ENCODE measurements at places on chromosomes 4 and X. TPM values are rescaled to one million over a fixed set of nuclear protein-coding genes. Genes with fewer than 3 reads are reported as not detected.

DNA sequence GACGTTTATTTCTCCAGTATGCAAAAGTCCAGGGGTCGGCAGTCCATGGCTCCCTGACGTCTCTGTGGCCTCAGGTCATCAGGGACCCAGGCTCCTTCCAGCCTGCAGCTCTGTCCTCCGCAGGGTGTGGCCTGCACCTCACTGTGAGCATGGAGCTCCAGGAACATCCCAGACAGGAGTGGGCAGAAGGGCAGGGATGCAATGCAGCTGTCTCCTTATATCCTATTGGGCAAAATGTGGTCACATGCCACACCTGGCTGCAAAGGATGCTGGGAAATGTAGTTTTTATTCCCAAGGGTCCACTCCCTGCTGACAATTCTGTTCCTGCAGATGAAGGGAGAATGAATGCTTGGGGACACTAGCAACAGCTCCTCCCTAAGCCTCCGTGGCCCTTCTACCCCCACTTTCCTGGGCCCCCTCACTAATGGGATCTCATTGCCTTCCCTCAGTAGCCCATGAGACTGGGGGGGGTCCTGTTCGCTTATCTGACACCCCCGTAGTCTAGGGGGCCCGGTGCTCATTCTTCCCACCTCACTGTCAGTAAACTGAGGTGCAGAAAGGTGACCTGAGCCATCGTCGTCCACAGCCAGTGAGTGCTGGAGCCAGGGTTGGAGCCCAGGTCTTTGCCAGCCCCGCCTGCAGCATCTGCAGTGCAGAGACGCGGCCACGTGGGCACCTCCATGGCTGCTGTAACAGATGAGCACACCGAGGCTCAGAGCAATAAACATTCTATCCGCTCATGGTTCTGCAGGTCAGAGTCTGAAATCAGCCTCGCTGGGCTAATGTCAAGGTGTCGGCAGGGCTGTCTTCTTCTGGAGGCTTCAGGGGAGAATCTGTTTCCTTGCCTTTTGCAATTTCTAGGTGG lies 5.9 kb upstream of the GRPEL1 start:
- peak; percentile 86 for DNase-seq

DNA sequence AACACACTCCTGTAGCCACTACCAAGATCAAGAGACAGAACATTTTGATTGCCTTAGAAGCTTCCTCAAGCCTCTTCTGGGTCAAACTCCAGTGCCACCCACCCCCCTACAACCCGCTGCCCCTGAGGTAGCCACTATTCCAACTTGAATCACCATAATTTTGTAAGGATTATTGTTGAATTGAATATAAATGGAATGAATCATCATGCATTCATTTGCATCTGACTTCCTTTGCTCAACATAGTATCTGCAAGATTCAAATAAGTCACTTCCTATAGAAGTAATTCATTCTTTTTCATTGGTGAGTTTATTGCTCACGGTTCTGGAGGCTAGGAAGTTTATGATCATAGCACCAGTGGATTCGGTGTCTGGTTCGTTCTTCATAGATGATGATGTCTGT lies 364.2 kb downstream of the SLITRK2 start:
- no peak for DNase-seq

Gene STK32B
- 0.05 TPM for polyA plus RNA-seq

DNA sequence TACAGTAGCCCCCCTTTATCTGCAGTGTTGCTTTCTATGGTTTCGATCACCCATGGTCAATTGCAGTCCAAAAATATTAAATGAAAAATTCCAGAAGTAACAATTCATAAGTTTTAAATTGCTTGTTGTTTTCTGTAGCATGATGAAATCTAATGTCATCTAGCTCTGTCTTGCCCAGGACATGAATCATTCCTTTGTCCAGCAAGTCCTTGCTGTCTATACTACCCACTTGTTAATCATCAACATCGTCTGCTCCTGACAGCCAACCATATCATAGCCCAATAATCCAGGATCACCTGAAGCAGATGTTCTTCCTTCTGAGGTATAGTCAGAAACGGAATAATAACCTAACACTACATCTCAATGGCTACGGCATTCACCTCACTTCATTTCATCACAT lies 79.8 kb downstream of the ADAMTS3 start:
- no peak for DNase-seq

DNA sequence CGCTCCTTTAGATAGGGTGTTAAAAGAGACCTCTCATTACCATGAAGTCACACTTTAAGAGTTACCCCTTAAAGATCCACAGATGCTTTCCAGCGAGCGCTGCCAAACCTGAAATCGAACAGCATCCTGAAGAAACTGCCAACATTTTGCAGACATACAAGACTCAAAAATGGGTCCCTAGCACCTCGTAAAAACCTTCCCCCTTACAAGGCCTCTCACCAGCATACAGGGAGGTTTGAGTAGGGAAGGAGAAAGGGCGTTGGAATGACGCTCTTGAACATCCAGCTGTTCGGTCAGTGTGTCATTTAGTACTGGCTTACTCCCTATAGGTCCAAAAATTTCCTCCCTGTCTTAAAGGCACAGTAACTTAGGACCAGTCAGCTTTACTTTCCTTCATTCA lies 45.3 kb upstream of the PGRMC1 start:
- DNase-seq: no peak

Gene SMIM43
- not detected for polyA plus RNA-seq

Gene IL1RAPL2
- polyA plus RNA-seq: not detected

GRCh38 chr4:2785613-2786012 lies 7.3 kb upstream of the SH3BP2 start:
- DNase-seq: peak; percentile 46

Gene SLC6A14
- not detected for polyA plus RNA-seq

DNA sequence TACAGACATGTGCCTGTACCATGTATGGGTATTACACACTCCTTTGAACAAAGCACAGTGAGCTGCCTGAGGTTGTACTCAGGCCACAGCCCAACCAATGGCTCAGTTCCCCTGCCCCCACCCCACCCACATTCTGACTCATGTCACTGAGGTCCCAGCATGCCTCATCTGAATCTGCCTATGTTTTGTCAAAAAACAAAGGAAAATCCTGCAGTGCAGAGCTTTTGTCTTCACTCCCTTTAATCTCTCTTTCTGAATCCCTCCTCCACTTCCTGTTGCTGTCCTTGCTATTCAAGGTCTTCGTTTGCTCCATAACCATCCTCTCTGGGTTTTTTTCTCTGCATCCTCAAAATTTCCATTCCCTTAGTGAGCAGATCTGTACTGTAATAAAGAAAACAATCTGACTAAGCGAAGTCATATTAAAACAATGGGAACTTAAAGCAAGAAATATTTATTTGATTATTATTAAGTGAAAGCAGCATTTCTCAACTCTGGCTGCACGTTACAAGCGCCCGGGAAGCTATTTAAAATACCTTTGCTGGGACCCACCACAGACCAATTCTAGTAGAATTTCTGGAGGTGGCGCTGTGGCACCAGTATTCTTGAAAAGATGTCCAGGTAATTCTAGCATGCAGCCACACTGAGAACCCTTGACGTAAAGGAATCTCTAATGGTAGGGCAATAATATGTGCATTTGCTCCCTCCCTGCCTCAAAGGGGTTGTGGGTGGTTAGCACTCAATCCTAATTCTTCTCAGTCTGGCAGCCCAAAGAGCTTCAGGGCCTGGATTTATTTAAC lies 8.7 kb downstream of the GUCY2F start:
- no peak for DNase-seq

DNA sequence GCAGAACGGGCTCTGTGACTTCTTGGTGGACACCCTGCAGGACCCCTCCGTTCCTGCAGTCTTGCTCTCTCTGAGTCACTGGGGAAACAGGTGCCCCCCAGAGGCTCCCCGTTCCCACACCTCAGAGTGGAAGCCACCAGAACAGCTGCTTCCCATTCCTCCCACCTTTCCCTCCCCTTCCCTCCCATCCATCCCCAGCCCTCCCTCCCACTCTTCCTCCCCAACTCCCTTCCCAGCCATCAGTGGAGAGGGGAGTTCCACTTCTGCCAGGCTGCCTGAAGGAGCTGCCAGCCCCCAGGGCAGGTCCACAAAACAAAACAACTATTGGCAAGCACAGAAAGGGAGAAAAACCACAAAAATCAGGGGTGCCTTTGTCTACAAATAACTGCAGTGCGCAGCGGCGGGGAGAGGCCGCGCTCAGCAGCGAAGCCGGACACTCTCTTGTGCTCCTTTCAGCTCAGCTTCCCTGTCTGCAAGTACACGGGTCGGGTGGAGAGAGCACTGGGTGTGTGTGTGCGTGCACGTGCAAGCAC lies 8.1 kb downstream of the SSR4 start:
- DNase-seq: no peak

GRCh38 chr4:62548765-62549164 lies 1348.6 kb downstream of the ADGRL3 start:
- no peak for DNase-seq

GRCh38 chrX:87975365-87975764 lies 457.8 kb downstream of the KLHL4 start:
- no peak for DNase-seq

- no peak for DNase-seq
Measured at GRCh38 chr4:25321703-25322102, 9.1 kb downstream of the ZCCHC4 start.

GRCh38 chr4:74733756-74734155 lies 60.6 kb downstream of the BTC start:
- no peak for DNase-seq

Gene HSPA4L
- 12.3 TPM for polyA plus RNA-seq

- DNase-seq: no peak
Measured at GRCh38 chrX:149151805-149152757, 353.0 kb downstream of the IDS start.

Gene HMX1
- polyA plus RNA-seq: not detected

DNA sequence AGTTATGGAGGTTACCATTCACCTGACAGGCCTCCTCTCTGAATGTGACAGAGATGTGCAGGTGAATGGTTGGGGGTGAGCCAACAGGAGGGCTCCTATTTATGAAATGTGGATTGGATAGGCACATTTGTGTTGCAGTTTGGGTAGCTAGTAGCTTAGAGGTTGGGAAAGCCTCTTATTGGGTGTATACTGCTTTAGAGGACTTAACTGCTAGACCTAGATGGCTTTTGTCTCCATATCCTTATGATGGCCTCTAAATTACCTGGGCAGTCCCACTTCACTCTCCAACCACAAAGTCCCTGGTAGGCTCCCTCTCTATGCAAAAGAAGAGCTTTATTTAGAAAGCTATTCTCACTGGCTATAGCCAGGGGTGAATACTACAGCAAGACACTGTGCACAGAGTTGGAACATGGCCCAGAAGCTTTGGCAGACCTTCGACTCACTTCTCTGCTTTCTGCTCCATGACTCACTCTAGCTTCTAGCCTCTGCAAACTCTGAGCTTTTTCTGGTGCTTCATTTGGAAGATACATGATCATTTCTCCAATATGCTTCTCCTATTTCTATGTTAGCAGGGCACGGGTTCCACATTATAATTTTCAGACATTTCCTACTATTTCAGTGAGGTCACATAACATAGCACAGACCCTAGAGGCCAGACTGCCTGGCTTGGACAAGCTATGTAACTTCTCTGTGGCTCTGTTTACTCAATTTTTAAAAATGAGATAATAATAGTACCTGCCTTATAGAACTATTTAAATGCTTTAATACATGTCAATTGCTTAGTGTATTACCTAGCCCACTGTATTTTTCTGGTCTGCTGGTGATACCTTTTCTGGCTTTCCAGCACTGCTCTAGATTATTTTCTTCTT lies 6.0 kb upstream of the VGLL1 start:
- DNase-seq: no peak

Gene ATP2B3
- not detected for polyA plus RNA-seq

DNA sequence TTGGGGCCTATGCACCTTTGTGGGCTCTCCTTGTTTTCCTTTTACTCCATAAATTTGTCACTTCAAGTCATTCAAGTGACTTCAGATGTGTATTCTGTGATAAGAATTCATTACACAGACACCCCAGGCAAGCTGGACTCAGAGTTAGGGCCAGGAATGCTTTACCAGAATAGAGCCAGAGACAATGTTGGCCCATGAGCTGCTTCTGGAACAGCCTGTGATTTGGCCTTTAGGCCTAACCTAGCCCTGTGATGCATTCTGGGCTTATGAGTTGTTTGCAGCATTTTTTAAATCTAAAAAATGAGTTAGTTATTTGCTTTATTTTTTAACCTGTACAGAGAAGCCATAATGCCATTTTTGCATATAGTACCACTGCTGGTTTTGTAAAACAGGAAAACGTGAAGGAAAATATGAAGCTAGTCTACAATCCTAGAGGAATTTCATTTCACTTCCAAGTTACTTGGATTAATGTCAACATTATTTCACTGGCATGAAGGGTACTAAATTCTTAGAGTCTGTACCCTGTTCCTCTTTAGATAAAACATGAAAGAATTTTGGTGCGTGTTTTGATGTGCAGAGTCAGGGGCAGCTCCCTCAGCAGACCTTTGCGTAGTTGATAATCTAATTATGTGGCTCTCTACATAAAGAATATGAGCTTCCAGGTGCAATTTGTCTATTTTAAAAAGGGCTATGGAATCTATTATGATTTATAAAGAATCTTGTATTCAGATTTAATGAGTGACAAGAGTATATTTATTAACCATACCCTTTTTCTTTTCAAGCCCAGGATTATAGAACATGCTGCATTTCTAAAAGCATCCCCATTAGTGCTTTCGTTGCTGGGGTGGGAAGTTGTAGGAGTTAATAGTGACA lies 84.7 kb downstream of the ARHGAP10 start:
- DNase-seq: no peak

Gene CXCL11
- polyA plus RNA-seq: 6.2 TPM

Gene EVC
- 2.6 TPM for polyA plus RNA-seq

DNA sequence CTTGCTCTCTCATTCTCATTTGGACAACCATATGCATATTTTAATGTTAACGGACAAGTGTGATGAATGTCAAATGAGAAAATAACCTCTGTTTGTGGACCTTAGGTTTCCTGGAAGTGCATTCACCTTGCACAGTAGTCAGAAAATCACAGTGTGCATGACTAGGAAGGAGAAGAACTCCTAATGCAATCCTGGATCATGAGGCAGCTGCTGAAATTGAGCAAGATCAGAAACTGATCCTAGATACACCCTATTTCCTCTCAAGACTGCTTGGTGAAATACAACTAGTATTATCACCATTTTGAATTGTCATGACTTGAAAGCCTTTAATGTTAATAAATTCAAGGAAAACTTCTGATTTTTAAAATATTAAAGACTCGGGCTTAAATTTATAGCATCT lies 1148.9 kb downstream of the STIM2 start:
- DNase-seq: no peak

DNA sequence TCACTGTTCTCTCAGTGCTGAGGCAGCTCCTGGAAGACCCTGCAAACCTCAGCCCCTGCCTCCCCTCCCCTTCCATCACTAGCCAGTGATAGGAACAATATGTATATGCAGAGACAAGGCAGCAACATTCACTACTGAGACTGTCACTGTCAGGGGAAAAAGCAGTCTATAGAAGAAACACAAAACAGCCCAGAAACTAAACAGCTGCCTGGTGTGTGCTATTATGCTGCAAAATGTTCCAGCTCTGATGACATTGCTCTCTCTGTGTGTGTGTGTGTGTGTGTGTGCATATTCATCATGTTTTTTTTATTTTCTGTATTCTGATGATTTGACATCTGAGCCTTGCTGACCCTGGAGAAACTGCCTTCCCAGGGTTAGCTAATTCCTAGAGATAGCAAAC lies 147.2 kb downstream of the SPATA18 start:
- no peak for DNase-seq

GRCh38 chr4:128322311-128322710 lies 34.7 kb upstream of the PGRMC2 start:
- DNase-seq: no peak

Gene ARAP2
- polyA plus RNA-seq: not detected

Gene TMEM128
- polyA plus RNA-seq: 29.1 TPM

Measured in K562 (cell line).